Stimulated activated CD8-positive, alpha-beta memory T cell treated with anti-CD3 and anti-CD28 coated beads, Interleukin-15, amount 100 ng/mL, for 48 hours (primary cell): ENCODE measurements at places on chromosomes 3 and 15.

DNA sequence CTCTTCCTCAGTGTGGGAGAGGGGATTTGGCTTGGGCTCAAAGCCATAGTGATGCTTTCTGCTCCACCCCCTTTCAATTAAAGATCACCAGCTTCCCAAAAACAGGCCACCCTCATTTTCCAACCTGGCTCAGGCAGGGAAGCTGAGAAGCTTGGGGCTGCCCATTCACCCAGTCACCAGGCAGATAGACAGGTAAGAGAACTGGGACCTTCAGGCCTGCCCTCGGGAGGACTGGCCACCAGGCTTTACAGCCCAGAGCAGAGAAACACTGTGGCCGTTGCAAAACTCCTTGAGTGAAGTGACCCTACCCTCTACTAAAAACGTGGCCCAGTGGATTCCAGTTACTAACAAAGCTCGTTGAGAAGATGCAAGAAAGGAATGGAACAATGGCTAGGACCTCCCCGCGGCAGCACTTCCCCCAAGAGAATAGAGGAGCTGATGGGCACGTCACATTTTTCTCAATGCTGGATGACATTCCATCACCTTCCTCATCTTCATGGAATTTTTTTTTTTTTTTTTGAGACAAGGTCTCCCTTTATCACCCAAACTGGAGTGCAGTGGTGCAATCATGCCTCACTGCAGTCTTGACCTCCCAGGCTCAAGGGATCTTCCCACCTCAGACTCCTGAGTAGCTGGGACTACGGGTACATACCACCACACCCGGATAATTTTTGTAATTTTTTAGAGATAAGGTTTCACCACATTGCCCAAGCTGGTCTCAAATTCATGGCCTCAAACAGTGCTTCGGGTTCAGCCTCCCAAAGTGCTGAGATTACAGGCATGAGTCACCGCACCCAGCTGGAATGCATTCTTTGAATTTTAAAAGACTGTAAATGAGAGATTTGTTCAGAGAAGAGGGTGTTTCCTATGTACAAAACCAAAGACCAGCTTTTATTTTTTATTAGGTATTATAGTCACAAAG is 37.9 kb downstream of the LIPC start:
- DNase-seq: no peak

- no peak for DNase-seq
Measured at GRCh38 chr3:139988472-139989156, 53.6 kb downstream of the CLSTN2 start.

DNA sequence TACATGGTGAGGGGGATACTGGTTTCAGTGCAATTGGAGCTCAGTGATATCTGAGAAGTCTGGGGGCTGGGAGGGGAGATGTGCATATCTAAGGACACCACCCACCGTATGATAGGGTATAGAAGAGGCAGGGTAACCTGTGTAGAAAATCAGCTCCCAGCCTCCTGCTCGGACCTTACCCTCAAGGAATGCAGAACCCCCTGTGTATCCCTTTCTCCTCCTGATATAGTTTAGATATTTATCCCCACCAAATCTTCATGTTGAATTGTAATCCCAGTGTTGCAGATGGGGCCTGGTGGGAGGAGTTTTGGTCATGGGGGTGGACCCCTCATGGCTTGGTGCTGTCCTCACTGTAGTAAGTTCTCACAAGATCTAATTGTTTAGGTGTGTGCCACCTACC is 48.2 kb upstream of the GATA2 start:
- DNase-seq: no peak

GRCh38 chr3:165195640-165196576 is at the start of gene SLITRK3:
Gene SLITRK3, minus strand, starts transcription at chr3:165196384. Its CDS starts 5,554 bp downstream, at chr3:165190830.
- no peak for DNase-seq

- no peak for DNase-seq
Measured at GRCh38 chr15:44033894-44034293, 161.2 kb downstream of the FRMD5 start.

DNA sequence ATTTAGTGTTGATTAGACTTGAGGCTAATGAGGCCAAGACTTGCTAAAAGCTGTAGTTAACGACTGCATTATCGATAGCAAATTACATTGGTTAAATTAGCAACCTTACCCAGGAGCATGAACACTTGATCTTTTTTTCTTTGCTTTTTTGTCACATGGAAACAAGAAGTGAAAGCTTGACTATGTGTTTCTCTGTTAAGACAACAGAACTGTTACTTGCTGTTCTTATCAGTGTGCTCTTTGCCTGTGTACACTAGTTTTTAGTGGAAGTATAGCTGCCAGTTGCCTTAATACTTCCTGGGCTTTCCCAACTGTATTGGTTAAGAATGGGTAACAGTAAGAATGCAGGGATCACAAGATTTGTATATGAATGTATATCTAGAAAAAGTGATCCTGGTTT is 625.5 kb downstream of the NAALADL2 start:
- DNase-seq: no peak

GRCh38 chr3:174498638-174499037 is 360.5 kb upstream of the NAALADL2 start:
- no peak for DNase-seq

DNA sequence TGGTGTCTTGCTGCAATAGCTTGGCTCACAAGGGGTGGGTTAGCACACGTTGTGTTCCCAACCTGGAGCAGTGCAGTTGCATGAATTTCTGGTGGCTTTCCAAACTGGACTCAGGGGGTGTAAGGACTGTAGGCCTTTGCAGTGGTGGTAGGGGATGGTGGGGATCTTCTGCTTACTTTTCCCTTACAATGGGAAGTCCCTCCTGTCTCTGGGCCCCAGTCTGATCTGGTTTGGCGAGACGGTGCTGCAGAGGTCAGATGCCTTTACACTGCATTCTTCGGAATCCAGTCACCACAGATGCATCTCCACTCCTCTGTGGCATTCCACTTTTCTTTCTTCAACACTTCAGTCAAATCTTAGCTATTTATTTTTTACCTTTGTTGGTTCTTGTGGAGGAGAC is 132.1 kb downstream of the DOCK3 start:
- DNase-seq: no peak

DNA sequence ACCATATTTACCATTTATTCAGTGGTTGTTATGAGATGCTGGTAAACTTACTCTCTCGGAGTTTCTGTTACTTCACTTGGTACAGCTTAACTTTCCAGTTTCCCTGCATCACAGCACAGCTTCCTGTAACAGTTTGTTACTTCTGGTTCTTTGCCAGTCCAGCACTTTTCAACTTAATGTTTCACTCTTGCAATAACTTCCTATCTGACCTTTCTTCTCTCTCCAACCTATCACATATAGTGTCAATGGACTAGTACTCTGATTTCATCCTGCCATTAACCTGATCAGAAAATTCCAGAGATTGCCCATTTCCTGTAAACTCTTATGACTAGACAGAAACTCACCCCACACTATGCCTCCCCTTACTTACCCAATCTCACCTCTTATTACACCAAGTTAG is 3.9 kb upstream of the ATP11B start:
- no peak for DNase-seq

GRCh38 chr3:149751551-149751950 is 738 bp downstream of the COMMD2 start:
- DNase-seq: no peak

- no peak for DNase-seq
Measured at GRCh38 chr3:41598402-41599126, 363.3 kb downstream of the ULK4 start.

DNA sequence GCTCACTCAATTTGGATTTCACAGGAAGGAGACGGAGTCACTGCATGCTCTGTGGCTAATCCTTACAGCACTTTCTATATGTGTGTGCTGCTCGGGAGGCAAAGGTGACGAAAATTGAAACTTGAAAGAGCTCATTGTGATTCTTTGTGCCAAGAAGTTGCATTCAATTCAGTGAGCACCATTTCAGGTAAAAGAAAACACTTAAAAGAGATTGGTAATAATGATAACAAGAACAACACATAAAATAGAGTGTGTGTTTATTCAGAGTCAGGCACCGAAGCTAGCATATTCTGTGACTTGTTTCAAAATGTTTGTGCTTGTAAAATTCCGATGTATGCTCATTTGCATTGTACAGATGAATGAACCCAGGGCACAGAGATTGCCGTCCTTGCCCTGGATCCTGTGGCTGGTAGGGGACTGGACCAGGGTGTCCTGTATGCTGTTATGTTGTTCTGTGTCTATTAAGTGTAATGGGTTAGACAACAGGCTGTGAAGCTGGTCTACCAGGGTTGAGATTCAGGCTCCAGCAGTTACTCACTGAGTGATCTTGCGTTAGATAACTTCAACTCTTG is 193.3 kb upstream of the PROK2 start:
- DNase-seq: no peak

DNA sequence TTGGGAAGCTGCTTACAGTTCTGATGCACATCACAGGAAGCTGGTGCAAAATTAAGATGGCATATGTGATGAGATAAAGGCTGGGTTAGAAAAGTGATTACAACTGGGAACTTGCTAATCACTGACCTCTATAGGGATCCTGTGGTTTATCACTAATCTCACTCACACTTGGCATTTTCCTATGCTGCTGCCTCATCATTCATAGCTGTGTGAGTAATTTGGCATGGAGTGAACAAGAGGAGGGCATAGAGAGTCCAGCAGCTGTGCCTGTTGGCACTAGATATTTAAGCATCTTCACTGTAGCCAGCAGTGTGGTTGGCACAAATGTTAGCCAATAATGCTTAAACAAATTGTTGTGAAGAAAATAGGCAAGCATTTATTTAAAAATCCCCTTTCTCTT is 217.7 kb upstream of the CGNL1 start:
- DNase-seq: no peak

- no peak for DNase-seq
Measured at GRCh38 chr3:177336873-177337450, 139.7 kb upstream of the TBL1XR1 start.

- DNase-seq: no peak
Measured at GRCh38 chr3:48558493-48559134, 2.0 kb upstream of the PFKFB4 start.

DNA sequence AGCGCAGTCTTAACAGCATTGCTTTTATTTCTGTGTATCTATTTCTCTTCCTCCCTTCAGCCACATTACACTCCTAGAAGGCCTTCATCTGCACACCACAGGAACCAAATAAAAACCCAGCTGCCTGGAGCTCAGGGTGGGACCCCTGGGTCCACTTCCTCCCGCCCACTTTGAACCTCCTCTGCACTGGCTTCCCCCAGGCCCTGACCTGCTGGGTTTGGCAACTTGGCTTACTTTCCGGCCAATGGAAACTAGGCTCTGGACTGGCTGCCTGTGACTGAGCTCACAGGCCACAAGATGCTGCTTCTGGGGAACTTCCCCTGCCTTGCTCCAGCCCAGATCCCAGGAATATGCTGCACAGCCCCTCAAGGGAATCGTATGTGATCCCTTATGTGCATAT is 89.8 kb downstream of the SEMA5B start:
- DNase-seq: no peak

DNA sequence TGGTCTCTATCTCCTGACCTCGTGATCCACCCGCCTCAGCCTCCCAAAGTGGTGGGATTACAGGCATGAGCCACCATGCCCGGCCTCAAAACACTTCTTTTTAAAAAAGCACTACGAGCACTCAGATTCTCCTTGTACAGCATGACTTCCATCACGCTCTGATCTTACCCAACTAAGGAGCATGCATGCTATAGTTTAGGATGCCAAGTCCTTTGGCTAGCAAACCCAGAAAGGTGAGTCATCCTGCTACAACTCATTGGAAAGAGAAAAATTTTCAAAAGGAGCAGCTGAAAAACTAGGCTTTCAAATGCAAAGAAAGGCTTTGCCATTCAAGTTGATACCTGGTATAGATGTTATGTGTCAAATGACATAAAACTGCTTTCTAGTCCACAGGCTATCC is 70.3 kb upstream of the PRICKLE2 start:
- no peak for DNase-seq

- DNase-seq: no peak
Measured at GRCh38 chr3:18812316-18812715, 336.0 kb upstream of the KCNH8 start.

- DNase-seq: no peak
Measured at GRCh38 chr3:177510693-177511216, 313.5 kb upstream of the TBL1XR1 start.

DNA sequence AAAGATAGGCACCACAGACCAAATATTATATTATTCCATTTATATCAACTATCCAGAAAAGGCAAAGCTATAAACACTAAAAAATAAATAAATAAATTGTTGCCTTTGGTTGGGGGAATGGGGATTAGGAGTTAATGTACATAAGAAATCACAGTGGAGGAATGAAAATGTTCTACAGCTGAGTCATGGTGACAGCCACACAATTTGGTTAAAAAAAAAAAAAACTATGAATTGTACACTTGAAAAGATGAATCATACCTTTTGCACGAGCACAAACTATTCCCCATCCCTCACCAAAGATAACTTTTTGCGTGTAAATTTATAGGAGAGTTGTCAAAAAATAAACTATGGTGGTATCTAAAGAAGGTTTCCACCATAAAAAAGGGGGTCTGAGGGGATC is 103.2 kb downstream of the TBC1D5 start:
- no peak for DNase-seq

- no peak for DNase-seq
Measured at GRCh38 chr3:119604878-119605277, 7.2 kb downstream of the PLA1A start.

GRCh38 chr3:53776494-53777101 is 69.6 kb downstream of the CHDH start:
- DNase-seq: no peak

- no peak for DNase-seq
Measured at GRCh38 chr15:49620199-49620598, 419 bp downstream of the FAM227B start.

- DNase-seq: no peak
Measured at GRCh38 chr15:44295750-44296431, 7.4 kb downstream of the GOLM2 start.

DNA sequence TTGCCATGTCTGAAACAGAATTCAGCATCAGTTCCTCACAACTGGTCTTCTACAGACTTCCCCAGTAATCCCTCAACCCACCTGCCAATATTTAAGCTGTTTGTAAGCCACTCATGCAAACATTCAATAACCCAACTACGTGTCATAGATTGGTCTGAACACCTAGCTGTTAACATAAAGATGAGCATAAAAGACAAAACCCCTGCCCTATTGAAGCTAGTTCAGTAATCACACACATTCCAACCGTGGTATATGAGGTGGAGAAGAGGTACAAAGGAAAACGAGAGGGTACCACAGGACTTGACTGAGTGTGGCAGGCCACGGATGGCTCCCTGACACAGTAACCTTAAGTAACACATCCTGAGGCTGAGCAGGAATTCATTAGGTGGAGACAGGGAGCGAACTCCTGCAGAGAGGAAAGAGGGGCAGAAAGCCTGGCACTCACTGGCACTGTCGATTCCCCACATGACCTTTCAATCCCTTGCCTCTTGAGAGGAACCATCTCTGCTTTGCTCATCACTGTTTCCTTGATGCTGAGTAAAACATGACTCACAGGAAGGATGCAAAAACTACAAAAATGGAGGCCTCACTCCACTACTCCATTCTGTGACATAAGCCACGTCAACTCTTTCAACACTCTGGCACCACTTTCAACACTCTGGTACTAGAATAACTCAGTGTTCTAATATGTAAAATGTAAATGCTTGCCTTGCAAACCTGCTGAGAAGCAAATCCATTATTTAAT is 31.3 kb downstream of the RPN1 start:
- peak; percentile 16 for DNase-seq
